ENCODE measurements at places on chromosomes 12 and 14. TPM values are rescaled to one million over a fixed set of nuclear protein-coding genes. Genes with fewer than 3 reads are reported as not detected.
A peak's percentile ranks its signal among the peaks of the same experiment; 100 is the strongest.

DNA sequence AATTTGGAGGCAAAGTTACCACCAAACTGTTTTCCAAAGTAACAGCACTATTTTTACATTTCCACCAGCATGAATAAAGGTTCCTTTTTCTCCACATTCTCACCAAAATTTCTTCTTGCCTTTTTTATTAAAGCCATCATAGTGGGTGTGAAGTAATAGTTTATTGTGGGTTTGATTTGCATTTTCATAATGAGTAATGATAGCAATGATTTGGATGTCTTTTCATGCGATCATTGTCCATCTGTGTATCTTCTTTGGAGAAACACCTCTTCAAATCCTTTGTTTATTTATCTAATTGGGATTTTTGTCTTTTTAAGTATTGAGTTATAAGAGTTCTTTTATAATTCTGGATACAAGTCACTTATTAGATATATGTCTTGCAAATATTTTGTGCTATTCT is 172.7 kb downstream of the CNTN1 start:
- no peak for DNase-seq

DNA sequence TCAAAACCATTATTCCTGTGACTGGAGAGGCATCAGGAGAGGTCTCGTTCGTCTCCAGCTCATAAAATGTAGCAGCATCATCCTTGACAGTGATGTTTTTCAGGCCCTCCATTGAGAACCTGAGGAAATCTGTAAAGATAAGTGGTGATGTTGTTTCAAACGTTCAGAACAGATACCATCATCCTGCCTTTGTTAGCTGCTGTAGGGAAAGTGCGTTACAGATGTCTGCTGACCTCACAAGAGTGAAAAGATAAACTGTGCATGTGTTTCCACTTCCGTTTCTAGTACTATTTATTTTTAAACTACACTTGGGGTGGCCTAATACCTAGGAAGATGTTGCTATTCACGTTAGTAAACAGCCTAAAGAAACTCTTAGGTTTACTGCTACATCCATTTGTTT is 28.4 kb downstream of the BCL2L14 start:
- DNase-seq, result no peak

DNA sequence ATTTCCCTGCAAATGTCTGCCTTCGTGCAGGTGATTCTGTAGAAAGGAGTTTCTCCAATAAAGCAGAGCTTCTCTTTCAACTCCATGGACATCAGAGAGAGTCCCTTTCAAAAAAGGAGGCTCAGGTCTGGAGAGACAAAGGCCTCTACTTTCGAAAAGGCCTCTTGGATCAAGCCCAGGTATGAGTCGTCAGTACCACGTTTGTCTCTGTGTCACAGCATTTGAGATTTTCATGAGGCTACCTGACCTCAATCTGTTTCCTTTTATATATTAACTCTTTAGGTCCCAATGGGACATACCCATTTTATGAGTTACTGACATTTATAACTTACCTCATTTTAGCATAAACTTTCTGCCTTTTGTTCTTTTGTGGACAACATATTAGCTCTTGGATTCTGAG is 290.8 kb downstream of the RPAP3 start:
- no peak for DNase-seq

- no peak for DNase-seq
Observed at GRCh38 chr14:89327771-89328212, 89.2 kb downstream of the FOXN3 start.

- DNase-seq, result no peak
Observed at GRCh38 chr12:97194546-97194945, 268.1 kb upstream of the RMST start.

DNA sequence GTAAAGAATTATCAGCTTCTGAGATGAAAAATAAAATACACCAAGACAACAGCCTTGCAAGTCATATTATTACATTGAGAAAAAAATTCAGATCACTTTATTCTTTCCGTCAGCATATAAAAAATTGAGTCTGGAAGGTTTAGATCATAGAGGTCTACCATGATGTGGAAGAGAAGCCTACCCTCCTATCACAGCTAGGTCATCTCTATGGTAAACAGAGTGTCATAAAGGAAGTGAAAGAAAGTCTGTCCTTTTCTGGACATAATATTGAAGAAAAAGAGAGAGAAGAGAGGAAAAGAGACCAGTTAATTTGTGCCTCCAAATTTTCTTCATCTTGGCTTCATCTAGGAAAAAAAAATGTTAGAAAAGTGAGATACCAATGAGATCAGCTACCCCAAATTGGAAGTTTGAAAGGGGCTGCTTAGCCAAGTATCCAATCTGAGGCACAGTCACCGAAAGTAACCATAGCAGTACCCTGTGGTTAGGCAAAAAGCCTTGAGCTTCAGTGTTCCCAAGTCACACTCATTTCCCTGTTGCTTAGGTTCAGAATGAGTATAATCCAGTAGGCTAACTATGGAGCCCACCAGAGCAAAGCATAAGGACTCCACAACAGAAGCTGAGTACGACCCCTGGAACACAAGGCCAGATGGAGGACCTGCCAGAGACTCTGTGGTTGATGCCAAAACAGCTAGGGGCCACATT is 38.1 kb downstream of the DUSP6 start:
- no peak for DNase-seq

DNA sequence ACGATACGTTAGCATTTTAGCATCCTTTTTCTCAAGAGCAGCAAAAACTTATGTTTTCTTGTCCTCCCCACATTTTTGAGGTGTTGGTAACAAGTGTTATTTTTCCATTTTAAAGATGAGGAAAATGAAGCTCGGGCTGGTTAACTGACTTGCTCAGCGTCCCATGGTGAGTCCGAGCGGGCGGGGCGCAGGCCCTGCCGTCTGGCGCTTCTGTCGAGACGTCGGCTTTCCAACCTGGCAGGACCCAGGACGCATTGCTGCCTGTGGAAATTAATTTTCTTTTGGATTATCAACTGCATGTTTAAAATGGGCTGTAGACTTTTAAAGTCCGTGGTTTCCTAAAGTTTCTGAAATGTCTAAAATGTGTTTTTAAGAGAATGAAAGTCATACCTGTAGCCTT is 30.4 kb downstream of the XRCC3 start:
- DNase-seq, result no peak

DNA sequence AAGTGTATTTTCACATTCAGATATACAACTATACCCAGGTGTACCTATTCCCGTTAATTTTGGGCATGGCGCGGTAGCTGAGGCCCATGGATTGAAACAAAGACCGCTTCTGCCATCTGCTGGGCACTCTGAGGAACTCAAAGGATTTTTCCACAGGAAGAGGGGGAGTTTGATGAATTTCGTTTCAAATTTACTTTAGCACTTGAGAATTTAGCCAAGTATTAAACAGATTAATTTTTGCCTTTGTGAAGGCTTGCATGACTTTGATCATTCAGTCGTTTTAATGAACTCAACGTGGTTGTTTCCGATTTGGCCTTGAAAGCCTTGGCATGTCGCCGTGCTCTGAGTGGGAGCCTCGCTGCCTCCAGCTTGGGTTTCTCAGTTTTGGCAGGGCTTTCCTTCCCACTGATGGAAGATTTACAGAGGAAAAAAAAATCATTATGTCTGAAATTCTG is 153.2 kb upstream of the DDHD1 start:
- DNase-seq, result peak; percentile 73

DNA sequence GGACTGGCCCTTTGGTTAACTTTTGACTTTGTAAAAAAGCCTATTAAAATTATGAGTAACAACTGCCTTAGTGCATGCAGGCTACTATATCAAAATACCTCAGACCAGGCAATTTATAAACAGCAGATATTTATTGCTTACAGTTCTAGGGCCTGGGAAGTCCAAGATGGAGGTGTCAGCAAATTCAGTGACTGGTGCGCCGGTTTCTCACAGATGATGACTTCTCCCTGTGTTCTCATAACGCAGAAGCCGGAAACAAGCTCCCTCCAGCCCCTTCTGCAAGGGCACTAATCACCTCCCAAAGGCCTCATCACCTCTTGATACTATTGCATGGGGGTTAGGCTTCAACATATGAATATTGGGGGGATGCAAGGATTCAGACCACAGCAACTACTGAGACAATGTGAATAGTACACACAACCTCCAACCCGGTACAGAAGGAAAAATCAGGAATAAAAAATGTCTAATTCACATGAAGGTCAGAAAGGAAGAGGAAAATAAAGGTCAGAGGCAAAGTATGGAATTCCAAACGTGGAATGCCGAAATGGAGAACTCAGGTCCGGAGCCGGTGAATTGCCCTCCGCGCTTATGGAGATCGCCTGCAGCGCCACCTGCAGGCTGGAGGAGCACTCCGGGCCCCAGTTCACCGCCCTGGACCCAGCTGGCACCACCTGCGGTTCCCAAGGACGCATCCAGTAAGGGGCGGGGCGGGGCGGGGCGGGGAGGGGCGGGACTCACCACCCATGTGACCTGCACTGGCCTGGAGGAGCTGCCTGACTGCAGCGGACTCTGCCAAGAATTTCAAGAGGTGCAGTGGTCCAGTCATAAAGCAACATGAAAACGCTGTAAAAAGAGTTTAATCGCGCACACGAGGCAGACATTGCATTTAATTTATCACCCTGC is 203.4 kb downstream of the KIF26A start:
- DNase-seq, result peak; percentile 77

GRCh38 chr12:27875677-27876076 is 95.6 kb upstream of the MANSC4 start:
- DNase-seq, result no peak

- no peak for DNase-seq
Observed at GRCh38 chr12:129276361-129277060, 423.2 kb downstream of the GLT1D1 start.

- DNase-seq, result no peak
Observed at GRCh38 chr12:116931665-116932064, 20.9 kb downstream of the FBXW8 start.

- DNase-seq, result no peak
Observed at GRCh38 chr14:71533390-71533789, 398.8 kb upstream of the RGS6 start.

- no peak for DNase-seq
Observed at GRCh38 chr12:128959901-128960300, 106.6 kb downstream of the GLT1D1 start.

DNA sequence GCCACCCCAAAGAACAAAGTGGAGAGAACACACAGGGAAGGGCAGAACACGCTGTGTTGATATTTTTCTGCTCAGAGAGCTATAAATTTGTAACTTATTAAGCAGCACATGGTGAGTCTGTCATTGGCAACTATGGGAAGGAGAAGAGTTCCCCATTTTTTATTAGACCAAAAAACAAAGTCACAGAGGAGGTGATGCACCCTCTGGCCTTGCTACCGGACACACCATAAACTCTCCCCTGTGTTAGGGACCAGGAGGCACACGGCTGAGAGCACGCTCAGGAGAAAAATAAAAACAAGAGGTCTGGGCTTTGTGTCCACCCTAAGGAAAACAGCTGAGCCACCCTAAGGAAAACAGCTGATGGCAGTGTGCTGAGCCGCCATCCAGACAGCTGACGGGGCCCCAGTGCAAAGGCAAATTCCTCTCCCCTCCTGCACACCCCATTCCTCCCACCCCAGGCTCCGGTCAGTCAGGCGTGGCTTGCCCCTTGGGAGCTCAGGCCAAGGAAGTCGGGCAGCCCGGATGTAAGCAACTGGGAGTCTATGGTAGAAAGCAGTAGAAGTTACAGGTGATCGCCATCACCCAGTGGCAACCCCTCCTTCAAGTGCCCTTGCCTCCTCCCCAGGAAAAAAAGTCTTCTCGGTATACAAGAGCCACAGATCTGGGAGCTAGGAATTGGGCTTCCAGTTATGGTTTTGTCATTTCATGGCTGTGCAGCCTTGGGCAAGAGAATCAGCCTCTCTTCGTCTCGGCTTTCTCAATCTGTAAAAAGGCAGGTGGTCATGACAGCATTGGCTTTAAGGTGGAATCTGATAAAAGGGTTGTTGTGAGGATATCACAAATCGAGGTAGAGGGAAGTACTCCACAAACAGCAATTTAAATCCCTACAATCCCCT is 2.4 kb downstream of the PXN start:
- peak; percentile 60 for DNase-seq

- no peak for DNase-seq
Observed at GRCh38 chr14:64149921-64150320, 144.2 kb downstream of the ESR2 start.

- no peak for DNase-seq
Observed at GRCh38 chr12:80830533-80831088, 107.1 kb downstream of the LIN7A start.

GRCh38 chr14:63088865-63089264 is 43.6 kb upstream of the KCNH5 start:
- DNase-seq, result no peak

- peak; percentile 73 for DNase-seq
Observed at GRCh38 chr14:105491366-105491973, 424 bp downstream of the TEDC1 start.

DNA sequence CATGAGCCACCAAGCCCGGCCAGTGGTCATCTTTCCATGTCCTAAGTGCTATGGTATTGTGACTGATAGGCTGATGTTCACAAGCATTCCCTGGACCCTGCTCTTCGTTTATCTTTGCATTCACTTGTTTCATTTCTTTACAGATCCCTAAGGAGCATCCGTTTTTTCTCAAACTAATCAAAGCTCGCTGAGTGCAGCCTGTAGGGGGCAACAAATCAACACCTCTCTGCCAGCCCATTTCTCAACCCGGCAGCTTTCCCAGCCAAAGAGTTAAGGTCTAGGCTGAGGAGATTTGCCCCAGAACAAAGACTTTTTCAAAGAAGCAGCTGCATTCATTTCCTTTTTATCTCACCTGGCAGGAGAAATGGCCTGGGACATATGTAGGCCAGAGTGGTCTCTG is 12.1 kb downstream of the SIRT4 start:
- no peak for DNase-seq

DNA sequence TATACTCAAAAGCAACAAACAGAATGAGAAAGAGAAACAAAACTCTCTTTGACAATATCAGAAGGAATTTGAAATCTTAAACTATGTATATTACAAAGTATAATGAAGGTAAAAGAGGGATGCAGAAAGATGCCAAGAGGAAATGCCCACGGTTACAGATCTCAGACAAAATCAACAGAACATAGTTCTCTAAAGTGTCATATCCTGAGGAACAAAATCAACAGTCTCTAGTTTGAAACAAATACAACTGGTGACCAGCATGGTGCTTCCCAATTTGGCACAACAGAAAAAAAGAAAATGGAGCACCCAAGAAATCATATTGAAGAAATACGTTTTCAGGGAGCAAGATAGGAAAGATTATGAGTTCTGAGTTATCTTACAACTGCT is 116.5 kb downstream of the METTL25 start:
- no peak for DNase-seq

GRCh38 chr12:24919346-24920001 is 29.4 kb downstream of the BCAT1 start:
- DNase-seq, result no peak

The MFAP5 gene
- polyA plus RNA-seq, result 10.2 TPM

The IAPP gene
- polyA plus RNA-seq, result not detected

The OR6C2 gene
- not detected for polyA plus RNA-seq

The LRCOL1 gene
- not detected for polyA plus RNA-seq

The PRICKLE1 gene
- 6.8 TPM for polyA plus RNA-seq

The C14orf39 gene
- polyA plus RNA-seq, result not detected

The LGMN gene
- 78.8 TPM for polyA plus RNA-seq

The IQSEC3 gene
- polyA plus RNA-seq, result 2.0 TPM

The TAS2R30 gene
- 0.15 TPM for polyA plus RNA-seq

All from heart left ventricle (tissue), 16 donors.